ENCODE measurements at places on chromosomes 11 and 22.
A peak's percentile ranks its signal among the peaks of the same experiment; 100 is the strongest.

- no peak for DNase-seq
These were observed 1.4 kb downstream of the MUS81 start for GRCh38 chr11:65861533-65862183.

GRCh38 chr11:66081505-66081904, 11.4 kb downstream of the PACS1 start:
- peak; percentile 27 for DNase-seq

DNA sequence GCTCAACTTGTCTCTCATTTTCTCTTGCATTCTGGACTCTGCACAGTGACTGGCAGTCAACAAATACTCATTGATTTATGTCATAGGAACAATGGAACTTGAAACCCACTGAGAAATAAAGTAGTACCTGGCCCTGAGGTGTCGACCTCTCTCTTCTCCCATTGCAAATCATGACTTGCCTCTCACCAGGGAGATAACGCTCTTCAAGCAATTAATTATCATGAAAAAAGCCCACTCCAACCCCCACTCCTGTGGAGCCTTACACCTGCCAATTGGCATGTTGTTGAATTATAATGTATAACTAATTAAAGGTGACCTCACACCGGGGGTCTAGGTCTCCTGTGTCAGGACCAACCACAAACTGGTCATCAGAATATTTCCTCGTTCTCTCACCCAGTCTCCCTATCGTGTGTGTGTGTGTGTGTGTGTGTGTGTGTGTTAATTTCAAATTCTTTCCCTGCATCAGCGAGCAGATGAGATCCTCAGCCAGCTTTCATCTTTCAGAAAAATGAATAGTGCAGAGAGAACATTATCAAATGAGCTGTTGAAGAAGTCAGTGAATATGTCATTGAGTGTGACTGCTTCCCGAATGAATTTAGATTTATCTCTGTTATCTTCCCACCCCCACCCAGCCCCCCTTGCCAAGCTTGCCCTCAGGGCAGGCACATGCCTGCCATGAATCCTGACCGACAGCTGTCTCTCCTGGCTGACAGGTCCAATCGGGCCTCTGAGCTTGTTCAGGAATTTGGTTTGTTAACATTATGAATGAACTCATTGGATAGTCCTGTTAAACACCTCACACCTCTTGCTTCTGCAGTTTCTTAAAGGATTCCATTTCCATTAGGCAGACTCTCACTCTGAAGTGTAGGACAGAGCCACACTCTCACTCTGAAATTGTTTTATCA, 357.4 kb downstream of the INSC start:
- DNase-seq: no peak

- DNase-seq: peak; percentile 82
These were observed 17.1 kb upstream of the EFCAB6 start for GRCh38 chr22:43828998-43829782.

DNA sequence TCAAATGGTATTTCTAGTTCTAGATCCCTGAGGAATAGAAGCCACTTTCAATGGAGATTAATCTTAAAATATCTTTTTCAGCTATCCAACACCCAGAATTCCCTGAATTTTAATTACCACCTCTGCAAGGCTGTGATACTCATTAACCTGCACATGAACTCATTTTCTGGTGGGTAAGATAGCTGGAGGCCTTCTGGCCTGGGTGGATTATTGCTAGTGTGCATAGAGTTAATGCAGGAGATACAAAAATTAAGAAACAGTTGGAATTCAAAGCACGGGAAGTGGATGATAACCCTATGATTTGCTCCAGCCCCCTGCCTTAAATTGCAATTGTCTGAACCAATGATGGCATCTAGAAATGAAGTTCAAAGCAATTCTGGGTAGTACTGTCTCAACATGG, 115.0 kb downstream of the ATG16L2 start:
- DNase-seq: no peak

DNA sequence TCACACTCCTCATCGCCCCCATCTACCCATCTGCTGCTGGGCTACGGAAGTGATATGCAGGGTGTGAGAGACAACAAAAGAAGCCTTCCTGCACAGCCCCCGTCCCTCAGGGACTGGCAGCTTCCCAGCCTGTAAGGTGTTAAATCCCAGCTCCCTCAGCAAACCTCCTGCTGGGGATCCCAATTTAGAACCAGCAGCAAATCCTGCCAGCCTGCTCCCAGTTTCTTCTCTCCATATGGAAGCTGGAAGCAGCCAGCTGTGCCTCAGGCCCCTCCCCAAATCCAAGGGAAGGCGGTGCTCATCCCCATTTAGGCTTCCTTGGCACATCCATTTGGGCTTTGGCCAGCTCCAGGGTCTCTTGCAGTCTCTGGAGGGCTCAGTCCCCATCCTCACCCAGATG, 47.5 kb downstream of the PAMR1 start:
- no peak for DNase-seq

DNA sequence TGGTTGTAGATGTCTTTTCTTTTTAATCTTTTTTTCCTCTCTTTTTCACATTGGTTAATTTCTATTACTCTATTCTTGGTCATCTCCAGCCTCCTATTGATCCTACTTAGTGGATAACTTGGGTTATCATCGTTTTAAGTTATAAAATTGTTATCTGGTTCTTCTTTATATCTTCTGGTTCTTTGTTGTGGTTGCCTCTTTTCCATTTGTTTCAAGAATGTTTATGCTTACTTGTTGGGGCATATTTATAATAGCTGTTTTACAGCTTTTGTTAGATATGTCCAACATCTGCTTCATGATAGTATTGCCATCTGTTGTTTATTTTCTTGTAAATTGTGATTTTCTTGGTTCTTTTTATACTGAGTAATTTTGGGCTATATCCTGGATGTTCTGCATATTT, 1429.6 kb downstream of the TBC1D22A start:
- no peak for DNase-seq

- no peak for DNase-seq
These were observed 243.9 kb downstream of the CTTN start for GRCh38 chr11:70642266-70642665.

DNA sequence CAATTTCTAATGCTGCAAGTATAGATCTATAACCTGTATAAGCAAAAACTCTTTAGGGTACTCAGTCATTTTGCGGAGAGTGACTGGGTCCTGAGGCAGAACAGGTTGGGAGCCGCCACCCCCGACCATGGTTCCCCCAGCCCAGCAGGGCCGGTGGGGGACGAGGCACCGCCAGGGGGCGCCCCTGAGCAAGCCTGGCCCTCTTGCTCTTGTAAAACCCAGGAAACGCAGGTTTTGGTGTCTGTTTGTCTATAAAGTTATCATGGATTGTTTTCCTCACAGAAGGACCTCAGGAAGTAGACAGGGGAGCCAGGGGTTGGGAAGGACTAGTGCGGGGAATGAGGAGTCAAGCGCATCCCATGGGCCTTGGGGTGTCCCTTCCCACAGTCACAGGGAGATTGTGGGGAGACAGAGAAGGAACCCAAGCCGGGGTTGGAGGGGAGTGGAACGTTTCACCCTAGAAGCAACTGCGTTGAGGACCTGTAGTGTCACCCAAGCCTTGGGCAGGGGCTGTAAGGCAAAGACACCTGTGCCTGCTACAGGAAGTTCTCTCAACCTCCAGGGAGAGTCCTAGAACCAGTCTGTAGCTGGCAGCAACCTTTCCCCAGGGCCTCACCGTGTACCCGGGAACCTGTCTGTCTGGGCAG, 26.4 kb downstream of the KCTD17 start:
- peak; percentile 91 for DNase-seq

DNA sequence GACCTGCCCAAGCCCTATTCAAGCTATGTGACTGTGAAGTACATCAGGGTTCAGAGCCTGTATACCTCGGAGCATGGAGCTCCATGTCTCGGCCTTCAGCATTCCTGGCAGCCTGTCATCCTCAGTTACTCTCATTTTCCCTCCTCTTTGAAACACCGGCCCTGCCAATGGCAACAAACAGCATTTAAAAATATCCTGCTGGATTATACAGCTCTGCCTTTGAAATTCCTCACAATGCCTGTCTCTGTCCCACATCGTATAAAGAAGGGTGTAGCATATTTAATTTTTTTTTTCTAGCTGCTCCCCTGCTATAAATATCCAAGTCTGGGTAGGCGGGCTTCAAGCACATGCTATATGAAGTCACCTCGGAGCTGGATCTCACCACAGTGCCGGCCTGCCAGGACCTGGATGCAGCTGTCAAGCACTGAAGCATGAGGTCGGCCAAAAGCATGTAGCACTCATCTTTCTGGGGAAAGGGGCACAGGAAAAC, 11.8 kb downstream of the ABTB2 start:
- DNase-seq: peak; percentile 52

- no peak for DNase-seq
These were observed 34.0 kb downstream of the SLCO2B1 start for GRCh38 chr11:75184757-75185425.

GRCh38 chr22:23767673-23768548, at the start of gene CHCHD10:
CHCHD10 (minus strand) TSS chr22:23767972; CDS start chr22:23767874, 98 bp downstream.
- peak; percentile 92 for DNase-seq

GRCh38 chr22:30668386-30668710, 673 bp upstream of the DUSP18 start:
- DNase-seq: no peak

DNA sequence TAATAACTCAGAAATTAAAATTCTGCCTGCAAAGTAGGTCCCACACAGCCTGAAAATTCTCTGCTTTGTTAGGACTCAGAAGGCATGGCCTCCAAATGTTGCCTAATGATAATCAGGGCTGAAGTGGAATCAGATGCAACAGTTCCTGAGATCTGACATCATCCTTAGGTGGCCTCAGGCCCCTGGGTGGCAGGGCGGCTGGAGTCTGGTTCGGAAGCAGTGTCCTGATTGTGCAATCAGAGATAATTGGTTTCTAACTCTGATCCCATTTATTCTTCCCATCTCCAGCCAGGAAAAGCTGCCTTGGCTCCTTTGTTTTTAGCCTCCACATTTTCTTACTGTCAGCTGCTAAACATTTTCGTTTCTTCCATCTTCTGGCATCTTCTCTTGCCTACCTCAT, 399.3 kb downstream of the OPCML start:
- peak; percentile 16 for DNase-seq

- no peak for DNase-seq
These were observed 54.0 kb downstream of the SLC36A4 start for GRCh38 chr11:93143800-93144199.

DNA sequence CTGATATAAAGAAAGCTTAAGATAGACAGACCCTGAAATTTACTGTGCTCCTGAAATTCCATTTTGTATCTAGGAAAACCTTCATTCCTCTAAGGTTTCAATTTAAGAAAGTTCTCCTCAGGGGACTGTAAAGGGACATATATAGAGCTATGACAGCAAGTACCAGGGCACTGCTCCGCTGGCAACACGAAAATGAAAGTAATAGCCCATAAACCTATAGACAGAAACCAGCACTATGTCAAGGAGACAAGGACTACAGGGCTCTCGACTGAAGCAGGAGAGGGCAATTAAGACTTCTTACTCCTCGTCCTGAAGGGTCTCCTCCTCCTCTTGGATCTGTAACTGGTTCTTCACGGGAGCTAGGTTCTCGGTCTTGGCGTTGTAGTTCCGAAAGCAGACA, 6.9 kb downstream of the FEZ1 start:
- no peak for DNase-seq

- DNase-seq: no peak
These were observed 10.5 kb upstream of the MUC2 start for GRCh38 chr11:1064167-1064566.

DNA sequence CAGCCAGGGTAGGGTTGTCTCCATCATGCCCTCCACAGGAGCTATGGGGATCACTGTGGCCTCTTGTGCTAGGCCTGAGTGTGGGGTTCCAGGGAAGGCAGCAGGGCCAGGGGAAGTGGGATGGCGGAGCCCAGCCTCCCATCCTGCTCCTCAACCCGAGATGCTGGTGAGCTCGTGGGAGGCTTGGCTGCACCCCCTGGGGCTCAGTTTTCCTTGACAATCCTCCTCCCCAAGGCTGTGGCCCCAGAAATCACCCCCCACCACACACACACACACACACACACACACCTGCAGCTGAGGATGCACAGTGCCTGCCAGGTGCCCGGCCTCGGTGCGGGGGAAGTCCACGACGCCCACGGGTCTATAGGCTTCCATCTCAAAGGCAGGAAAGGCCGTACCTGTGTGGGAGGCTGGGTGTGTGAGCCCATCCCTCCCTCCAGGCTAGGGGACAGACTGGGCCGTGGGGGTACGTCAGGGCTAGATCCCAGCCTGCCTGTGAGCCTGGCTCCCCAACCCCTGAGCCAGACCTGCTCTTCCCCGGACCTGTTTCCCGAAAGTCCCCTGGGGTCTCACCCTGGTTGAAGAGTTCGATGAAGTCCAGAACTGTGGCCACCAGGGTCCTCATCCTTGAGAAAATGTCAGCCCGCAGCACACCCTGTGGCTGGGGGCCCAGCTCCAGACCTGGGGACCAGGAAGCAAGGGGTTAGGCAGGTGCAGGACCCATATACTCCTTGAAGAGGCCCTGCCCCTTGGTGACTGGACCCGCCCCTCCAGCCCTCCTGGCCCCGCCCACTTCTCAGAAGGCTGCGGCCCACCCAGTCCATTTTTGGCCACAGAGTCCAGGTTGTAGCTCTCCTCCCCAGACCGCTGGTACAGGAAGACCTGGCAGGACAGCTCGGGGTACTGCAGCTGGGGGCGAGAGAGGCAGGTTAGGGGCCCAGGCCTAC, 5.2 kb upstream of the TBX10 start:
- no peak for DNase-seq

DNA sequence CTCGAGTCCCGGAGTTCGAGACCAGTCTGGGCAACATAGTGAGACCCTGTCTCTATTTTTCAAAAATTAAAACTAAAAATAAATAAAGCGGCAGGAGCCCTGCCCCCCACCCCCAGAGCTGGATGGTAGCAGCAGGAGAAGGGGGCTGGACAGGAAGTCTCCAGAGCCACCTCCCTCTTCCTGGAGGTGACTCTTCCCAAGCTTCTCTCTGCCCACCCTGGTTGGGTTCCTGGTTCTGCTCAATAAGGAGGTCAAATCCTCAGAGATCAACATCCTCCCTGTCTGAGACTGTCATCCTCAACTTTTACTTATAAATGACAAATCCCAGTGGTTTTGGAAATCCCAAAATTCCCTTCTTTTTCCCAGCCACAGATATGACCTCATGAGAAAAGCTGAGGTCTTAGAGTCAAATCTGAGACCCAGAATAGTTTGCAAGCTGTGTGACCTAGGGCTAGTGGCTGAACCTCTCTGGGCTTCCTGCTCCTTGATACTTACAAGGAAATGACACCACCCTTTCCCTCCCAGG, 987 bp downstream of the C1QTNF6 start:
- DNase-seq: no peak

DNA sequence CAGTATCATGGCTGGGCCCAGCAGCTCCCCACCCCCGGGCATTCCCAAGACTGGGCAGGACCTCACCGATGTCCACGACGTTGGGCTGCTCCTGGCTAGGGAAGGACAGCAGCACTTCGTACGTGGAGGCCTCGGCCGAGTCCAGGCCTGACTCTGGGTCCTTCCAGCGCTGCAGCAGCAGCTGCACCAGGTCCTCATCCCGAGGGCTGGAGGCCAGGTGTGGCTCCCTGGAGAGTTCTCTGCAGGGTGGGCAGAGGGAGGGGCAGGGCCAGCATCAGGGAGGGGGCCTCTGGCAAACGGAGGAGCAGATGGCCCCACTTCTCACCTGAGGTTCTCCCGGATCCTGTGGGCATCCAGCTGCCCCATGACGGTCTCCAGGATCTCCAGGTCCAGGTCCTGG, 341 bp downstream of the NAALADL1 start:
- no peak for DNase-seq

- DNase-seq: no peak
These were observed 239.5 kb downstream of the BUD13 start for GRCh38 chr11:116533186-116533825.
